ENCODE measurements at places on chromosomes 13 and 19. TPM values are rescaled to one million over a fixed set of nuclear protein-coding genes. Genes with fewer than 3 reads are reported as not detected.

- H3K36me3 ChIP-seq: no peaks in the 10 kb centered on the region
- no peak for DNase-seq
- no peak overlapping the region for H3K4me3 ChIP-seq
- no peaks in the 10 kb centered on the region for H3K27me3 ChIP-seq
- H3K27ac ChIP-seq: no peak overlapping the region
- no peaks in the 10 kb centered on the region for H3K4me1 ChIP-seq
Observed at GRCh38 chr13:37594550-37594949, 4.0 kb downstream of the POSTN start.

DNA sequence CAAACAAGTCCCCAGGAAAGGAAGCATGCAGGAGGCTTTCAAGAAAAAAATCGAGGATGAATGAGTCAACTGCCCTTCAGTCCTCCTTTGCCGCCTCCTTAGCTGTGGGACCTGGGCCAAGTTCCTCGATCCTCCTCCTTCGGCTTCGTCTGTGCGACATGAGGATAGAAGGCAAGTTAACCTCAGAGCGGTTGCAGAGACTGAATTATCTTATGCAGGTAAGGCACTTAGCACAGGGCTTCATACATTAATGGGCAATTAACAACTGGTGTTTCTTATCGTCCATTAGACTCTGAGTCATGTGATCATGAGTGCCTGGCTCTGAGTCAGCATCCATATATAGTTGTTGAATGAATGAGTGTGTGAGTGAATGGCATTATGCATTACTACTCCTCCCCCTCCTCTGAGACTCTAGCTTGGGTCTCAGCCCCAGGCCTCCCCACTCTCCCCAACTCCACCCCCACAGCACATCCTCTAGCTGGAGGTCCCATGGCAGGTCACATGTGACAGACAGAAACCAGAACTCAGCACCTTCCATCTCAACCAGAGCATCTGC, 1.6 kb upstream of the TTC9B start:
- H3K36me3 ChIP-seq: no peaks in the 10 kb centered on the region
- no peak overlapping the region for H3K27ac ChIP-seq
- peaks cover 33% of the 10 kb centered on the region for H3K27me3 ChIP-seq
- H3K4me1 ChIP-seq: peaks cover 16% of the 10 kb centered on the region
- H3K4me3 ChIP-seq: no peak overlapping the region

- no peak overlapping the region for H3K27ac ChIP-seq
- no peak for DNase-seq
- peaks cover 2% of the 10 kb centered on the region for H3K27me3 ChIP-seq
- H3K4me3 ChIP-seq: no peak overlapping the region
- no peaks in the 10 kb centered on the region for H3K4me1 ChIP-seq
Observed at GRCh38 chr13:95536632-95537241, 15.8 kb upstream of the CLDN10 start.

DNA sequence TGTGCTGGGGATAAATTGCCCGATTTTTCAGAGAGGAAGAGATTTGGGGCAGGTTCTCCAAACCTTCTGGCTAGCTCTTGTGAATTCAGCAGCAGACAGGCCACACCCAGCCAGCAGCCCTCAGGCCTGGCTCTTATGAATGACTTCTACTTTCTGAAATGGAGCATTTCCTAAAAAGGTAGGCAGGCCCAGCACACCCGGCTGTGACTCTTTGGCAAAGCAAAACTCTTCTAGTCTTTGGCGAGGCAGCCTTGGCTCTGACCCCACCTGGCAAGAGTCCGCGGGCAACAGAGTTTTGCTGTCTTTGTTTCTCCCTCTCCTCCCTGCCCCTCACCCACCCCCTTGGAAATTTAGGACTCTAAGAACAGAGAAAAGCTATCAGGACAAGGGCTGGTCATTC, 221.2 kb downstream of the ZNF536 start:
- no peak for DNase-seq
- no peak overlapping the region for H3K4me3 ChIP-seq
- no peak overlapping the region for H3K27ac ChIP-seq
- H3K27me3 ChIP-seq: no peaks in the 10 kb centered on the region
- H3K4me1 ChIP-seq: no peaks in the 10 kb centered on the region

DNA sequence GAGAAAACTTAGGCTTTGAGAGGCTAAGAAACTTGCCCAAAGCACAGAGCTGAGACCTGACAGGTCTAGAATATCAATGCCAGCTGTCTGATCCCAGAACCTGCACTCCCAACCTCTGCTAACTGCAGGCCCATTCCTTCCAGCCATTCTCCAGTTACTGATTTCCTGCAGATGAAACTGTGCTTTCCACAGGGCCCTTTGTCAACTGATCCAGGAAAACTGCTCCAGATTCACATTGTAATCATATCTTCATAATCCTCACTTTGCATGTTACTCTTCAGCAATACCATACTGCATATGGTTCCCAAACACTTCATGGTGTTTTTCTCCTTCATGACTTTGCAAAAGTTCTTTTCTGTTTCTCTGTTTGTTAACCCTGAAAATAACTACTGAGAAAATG, 100.6 kb downstream of the RAP2A start:
- no peak overlapping the region for H3K4me3 ChIP-seq
- no peaks in the 10 kb centered on the region for H3K36me3 ChIP-seq
- H3K27me3 ChIP-seq: no peaks in the 10 kb centered on the region
- H3K27ac ChIP-seq: no peak overlapping the region

DNA sequence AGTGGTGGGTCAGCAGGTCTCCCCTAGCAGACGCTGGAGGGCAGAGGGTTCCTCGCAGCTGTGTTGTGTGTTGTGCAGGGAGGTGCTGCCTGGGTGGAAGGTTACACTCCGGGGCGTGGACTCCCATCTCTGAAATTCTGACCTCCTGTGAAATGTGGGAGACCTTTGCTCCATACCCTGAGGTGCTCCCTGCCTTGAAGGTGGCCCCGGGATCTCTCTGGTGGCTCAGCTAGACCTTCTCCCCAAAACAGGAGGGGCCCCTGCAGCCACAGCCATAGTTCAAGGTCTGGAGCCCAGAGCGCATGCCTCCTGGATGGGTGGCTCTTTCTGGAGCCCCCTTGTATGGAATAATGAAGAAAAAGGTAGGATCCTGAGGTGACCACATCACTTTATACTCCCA, 70.2 kb downstream of the SOX1 start:
- H3K36me3 ChIP-seq: no peaks in the 10 kb centered on the region
- no peak for DNase-seq
- H3K27me3 ChIP-seq: no peaks in the 10 kb centered on the region
- H3K4me1 ChIP-seq: no peaks in the 10 kb centered on the region

The ERICH4 gene
- total RNA-seq: not detected

The CCDC194 gene
- total RNA-seq: not detected

The FOXO1 gene
- 23.9 TPM for total RNA-seq

The COX6B2 gene
- total RNA-seq: 6.5 TPM

Data from natural killer cell (primary cell).